ENCODE measurements at places on chromosomes 3 and 15. TPM values are rescaled to one million over a fixed set of nuclear protein-coding genes. Genes with fewer than 3 reads are reported as not detected.

DNA sequence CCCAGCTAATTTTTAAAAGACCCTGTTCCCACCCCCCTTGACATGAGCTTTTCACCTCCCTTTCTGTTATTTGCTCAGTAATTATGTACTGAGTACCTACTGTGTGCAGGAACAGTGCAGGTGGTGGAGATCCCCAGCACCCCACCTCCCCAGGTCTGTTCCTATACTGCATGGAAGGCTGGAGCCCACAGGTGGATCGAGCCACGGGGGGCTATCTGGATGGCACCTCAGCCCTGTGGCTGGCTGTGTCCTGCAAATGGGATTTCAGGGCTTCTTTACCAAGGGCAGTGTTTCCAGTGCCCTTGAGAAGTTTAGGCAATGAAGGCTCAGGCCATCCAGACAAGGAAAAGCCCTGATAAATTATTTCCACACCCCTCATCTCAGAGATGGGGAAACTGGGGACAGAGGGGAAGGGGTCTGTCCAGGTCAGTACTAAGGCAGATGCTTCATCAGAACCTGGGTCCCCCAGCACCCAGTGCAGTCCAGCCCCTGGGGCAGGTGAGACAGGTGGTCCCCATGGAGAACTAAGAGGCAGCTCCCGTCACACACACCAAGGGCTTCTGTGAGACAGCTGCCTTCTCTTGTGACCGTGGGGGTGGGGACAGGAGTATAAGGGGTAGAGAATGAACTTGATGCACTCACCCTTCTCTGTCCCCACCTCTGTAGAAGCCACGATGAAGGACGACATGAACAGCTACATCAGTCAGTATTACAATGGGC, 109.6 kb downstream of the ETFA start:
- H3K27ac ChIP-seq: no peak overlapping the region
- H3K27me3 ChIP-seq: no peaks in the 10 kb centered on the region
- no peak overlapping the region for H3K4me3 ChIP-seq
- H3K36me3 ChIP-seq: no peaks in the 10 kb centered on the region
- H3K4me1 ChIP-seq: peaks cover 29% of the 10 kb centered on the region

DNA sequence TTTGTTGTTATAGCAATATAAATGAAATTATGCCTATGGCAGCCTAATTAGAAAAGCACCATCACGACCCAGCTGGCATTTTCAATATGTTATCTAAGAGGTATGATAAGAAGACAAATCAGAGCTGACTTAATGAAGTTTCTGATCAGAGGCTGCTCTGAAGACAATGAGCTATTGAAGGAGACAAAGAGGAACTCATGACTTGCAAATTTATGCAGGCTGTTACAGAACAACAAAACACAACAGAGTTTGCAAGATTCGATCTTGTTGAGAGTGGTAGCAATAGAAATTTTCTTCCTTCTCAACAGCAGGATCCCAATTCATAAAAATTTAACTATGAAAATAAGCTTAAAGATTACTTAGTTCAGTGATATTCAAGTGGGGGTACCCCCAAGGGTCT, 7.7 kb downstream of the CCDC54 start:
- H3K4me1 ChIP-seq: no peaks in the 10 kb centered on the region
- no peak overlapping the region for H3K4me3 ChIP-seq

DNA sequence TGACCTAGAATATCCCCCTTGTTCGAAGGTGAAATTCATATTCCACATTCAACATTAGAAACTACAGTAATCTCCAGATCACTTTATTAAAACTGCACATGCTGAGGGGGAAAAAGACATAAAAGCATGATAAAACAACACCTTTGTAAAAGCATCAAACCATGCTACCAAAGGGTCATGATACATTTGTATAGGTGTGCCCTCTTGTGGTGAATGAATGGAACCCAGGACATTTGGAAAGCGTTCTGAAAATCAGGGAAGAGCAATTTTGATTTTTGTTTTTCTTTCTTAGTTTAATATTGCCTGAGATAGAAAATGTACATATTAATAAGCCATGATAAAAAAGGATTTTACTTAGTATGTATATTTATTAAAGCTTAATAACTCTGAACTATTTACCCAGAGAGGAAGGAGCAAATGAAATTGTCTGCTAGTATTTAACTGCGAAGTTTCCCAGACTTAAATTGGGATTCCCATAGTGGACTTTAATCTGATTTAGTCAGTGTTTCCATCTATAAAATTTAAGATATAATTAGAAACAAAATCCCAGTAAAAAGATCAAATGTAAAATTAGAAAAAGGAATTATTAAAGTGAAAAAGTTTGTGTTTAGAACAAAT, 105.8 kb upstream of the ARL6 start:
- H3K36me3 ChIP-seq: no peaks in the 10 kb centered on the region
- H3K4me3 ChIP-seq: no peak overlapping the region
- H3K27me3 ChIP-seq: no peaks in the 10 kb centered on the region
- no peak for DNase-seq

- H3K36me3 ChIP-seq: no peaks in the 10 kb centered on the region
- no peaks in the 10 kb centered on the region for H3K27me3 ChIP-seq
- no peak overlapping the region for H3K27ac ChIP-seq
Measured at GRCh38 chr3:69696367-69696766, 42.9 kb upstream of the MITF start.

DNA sequence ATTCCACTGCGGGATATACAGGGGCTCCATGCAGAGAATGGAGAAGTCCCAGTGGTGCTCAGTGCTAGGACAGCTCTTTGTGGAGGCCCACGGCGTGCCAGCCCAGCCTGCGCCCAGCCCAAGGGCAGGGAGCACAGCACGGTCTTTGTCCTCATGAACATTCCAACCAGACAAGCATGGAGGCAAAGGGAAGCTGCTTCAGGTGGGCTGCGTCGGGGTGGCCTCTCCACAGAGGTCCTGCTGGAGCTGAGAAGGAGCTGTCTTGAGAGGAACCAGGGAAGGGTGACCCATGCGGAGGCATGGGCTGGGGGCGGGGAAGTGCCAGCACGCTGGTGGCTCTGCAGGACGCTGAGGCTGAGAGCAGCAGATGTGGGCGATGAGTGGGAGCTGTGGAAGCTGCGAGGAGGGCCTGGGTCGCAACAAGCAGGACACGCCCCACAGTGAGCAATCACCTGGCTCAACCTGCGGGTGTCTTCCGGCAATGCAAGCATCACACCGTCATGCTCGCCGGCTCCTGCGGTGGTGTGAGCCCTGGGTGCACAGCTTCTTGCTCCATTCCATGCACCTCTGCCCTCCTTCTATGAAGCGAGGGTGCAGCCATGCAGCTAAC, 14.0 kb upstream of the KLF15 start:
- no peaks in the 10 kb centered on the region for H3K4me1 ChIP-seq
- H3K27me3 ChIP-seq: no peaks in the 10 kb centered on the region
- no peak overlapping the region for H3K27ac ChIP-seq
- H3K4me3 ChIP-seq: no peak overlapping the region
- no peaks in the 10 kb centered on the region for H3K36me3 ChIP-seq

- H3K4me1 ChIP-seq: no peaks in the 10 kb centered on the region
- peak; percentile 64 for DNase-seq
- no peak overlapping the region for H3K4me3 ChIP-seq
- no peaks in the 10 kb centered on the region for H3K27me3 ChIP-seq
- H3K27ac ChIP-seq: peak overlapping the region; percentile 46
- no peaks in the 10 kb centered on the region for H3K36me3 ChIP-seq
Measured at GRCh38 chr3:177889161-177889560, 647.1 kb upstream of the KCNMB2 start.

DNA sequence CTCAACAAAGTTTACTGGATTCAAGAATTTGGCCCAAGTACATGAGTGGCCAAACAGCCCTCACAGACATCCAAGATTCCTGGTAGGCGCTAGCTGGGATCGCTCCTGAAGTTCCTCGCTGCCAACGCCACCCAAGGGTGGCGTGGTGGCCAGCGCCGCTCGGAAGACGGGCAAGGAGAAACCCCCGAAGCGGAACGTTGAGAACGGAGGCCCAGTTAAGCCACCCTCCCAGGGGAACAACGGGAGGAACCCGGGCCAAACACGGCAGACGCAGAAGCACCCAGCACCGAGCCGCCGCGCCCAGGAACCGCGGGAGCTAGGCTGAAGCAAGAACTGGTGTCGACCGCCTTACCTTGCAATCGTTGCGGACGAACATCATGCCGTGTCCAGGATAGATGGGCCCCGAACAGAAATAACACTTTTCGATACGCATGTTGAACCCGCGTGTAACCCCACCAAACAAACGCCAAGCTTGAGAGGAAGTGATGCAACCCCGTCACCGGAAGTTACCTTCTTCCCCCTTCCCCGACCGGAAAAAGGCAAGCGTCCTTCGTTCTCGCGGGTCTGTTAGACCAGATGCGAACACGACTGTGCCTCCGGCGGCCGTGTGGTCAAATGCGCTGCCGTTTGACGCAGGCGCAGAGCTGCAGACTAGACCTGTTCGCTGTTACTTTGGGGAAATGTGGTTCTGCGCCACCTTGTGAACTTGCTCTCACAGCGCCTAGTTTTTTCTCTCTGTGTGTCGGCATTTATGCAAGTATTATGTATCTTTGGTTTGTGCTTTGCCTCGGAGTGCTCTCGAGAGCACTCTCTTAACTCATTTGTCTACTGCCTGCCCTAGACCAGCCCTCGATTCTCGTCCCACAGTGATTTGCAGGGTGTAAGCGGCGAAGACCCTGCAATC, at the start of gene RSL24D1:
Gene RSL24D1 (minus strand): TSS at position 484 of the 904 bp plus-strand sequence. CDS start 51 bp downstream, at position 433.
- H3K36me3 ChIP-seq: peaks cover 10% of the 10 kb centered on the region
- peak; percentile 97 for DNase-seq
- peak within 1 kb of the TSS; percentile 94 for H3K27ac ChIP-seq
- no peaks in the 10 kb centered on the region for H3K27me3 ChIP-seq
- peaks cover 11% of the 10 kb centered on the region for H3K4me1 ChIP-seq

GRCh38 chr15:59439576-59439975, 1.6 kb downstream of the FAM81A start:
- no peak overlapping the region for H3K4me3 ChIP-seq
- peaks cover 44% of the 10 kb centered on the region for H3K27me3 ChIP-seq
- no peaks in the 10 kb centered on the region for H3K36me3 ChIP-seq
- H3K27ac ChIP-seq: no peak overlapping the region

DNA sequence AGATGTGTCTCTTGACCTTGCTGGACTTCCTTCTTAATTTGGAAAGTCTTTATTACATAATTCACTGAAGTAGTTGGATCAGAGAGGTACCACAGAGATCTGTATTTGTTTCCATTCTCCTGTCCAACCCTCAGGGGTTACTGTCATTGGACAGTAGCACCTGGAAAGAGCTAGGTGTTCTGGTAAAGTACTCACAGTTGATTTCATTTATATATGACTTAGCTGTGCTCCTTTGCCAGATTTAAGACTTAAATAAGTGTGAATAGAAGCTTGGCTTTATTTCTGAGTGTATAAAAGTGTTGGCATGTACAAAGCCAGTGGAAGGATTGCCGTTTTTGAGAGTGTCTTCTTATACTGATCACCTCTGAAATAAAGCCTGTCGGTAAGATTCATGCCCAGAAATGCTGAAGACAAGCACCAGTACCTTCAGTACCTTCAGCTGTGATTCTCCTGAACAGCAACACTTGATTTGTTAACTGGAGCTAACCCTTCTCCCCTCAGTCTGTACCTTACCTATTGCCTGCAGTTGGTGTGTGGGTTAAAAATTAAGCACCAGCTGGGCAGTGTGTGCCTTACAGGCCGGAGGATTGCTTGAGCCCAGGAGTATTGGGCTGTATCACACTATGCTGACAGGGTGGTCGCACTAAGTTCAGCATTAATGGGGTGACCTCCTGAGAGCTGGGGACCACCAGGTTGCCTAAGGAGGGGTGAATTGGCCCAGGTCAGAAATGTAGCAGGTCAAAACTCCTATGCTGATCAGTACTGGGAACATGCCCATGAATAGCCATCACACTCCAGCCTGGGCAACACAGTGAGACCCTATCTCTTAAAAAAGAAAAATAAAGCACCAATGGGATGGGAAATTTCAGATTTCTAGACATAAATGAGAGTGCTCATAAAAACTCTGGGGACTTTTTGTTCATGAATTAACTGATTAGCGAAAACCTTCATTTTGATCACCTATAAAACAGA, 197.7 kb downstream of the FNDC3B start:
- peaks cover 9% of the 10 kb centered on the region for H3K36me3 ChIP-seq
- no peak overlapping the region for H3K27ac ChIP-seq
- H3K27me3 ChIP-seq: no peaks in the 10 kb centered on the region
- no peaks in the 10 kb centered on the region for H3K4me1 ChIP-seq

The MYEF2 gene
- total RNA-seq: 22.6 TPM

The CHAC1 gene
- total RNA-seq: 70.8 TPM
